ENCODE measurements at places on chromosomes 3 and 15. TPM values are rescaled to one million over a fixed set of nuclear protein-coding genes. Genes with fewer than 3 reads are reported as not detected.

DNA sequence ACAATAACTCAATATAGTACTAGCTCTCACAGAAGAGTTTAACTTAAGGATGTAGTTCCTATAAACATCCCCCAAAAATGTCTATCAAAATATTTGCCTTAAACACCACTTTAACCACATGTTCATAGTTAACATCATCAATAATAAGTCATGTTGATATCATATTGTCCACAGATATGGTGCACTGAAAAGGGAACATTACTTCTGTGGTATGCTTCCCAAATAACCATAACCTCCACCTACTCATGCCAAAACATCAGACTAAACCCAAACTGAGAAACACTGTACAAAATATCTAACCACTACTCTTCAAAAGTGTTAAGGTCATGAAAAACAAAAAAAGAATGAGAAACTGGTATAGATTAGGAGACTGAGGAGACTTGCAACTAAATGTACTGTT is 32.9 kb downstream of the SLC4A7 start:
- H3K4me1 ChIP-seq, result no peaks in the 10 kb centered on the region
- H3K27ac ChIP-seq, result no peak overlapping the region
- H3K4me3 ChIP-seq, result no peak overlapping the region
- no peaks in the 10 kb centered on the region for H3K36me3 ChIP-seq
- no peaks in the 10 kb centered on the region for H3K27me3 ChIP-seq
- DNase-seq, result no peak

GRCh38 chr3:72336114-72336651 is 512.1 kb downstream of the SHQ1 start:
- no peak for DNase-seq
- H3K4me3 ChIP-seq, result no peak overlapping the region
- peaks cover 5% of the 10 kb centered on the region for H3K4me1 ChIP-seq

- no peak for DNase-seq
- no peak overlapping the region for H3K4me3 ChIP-seq
- no peak overlapping the region for H3K27ac ChIP-seq
- no peaks in the 10 kb centered on the region for H3K36me3 ChIP-seq
- no peaks in the 10 kb centered on the region for H3K4me1 ChIP-seq
- no peaks in the 10 kb centered on the region for H3K27me3 ChIP-seq
Measured at GRCh38 chr15:28878209-28878608, 7.6 kb upstream of the APBA2 start.

- H3K27ac ChIP-seq, result no peak overlapping the region
- H3K4me1 ChIP-seq, result no peaks in the 10 kb centered on the region
- no peak overlapping the region for H3K4me3 ChIP-seq
- H3K27me3 ChIP-seq, result no peaks in the 10 kb centered on the region
Measured at GRCh38 chr3:107969994-107970819, 120.6 kb downstream of the CD47 start.

DNA sequence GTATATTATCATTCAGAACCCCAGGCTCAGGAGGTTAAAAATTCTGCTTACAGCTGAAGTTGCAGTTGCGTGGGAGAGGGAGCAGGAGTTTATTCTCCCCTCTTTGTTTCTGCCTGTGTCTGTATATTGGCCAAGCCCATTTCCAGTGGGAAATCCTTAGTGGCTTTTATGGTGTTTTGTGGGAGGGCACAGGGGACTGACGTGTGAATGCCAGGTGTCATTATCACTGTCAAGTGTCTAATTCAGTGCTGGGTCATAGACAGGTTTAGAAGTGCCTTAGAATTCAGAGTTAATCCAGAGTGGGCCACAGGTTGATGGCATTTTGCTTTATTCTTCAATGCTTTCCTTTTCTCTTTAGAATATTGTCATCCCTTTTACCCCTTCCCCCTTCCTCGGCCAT is 33.4 kb downstream of the SLCO3A1 start:
- DNase-seq, result no peak
- H3K27ac ChIP-seq, result no peak overlapping the region
- H3K36me3 ChIP-seq, result no peaks in the 10 kb centered on the region
- no peaks in the 10 kb centered on the region for H3K4me1 ChIP-seq
- H3K4me3 ChIP-seq, result no peak overlapping the region
- H3K27me3 ChIP-seq, result no peaks in the 10 kb centered on the region

GRCh38 chr3:81029861-81030260 is 731.6 kb downstream of the GBE1 start:
- H3K36me3 ChIP-seq, result no peaks in the 10 kb centered on the region
- H3K4me1 ChIP-seq, result no peaks in the 10 kb centered on the region

DNA sequence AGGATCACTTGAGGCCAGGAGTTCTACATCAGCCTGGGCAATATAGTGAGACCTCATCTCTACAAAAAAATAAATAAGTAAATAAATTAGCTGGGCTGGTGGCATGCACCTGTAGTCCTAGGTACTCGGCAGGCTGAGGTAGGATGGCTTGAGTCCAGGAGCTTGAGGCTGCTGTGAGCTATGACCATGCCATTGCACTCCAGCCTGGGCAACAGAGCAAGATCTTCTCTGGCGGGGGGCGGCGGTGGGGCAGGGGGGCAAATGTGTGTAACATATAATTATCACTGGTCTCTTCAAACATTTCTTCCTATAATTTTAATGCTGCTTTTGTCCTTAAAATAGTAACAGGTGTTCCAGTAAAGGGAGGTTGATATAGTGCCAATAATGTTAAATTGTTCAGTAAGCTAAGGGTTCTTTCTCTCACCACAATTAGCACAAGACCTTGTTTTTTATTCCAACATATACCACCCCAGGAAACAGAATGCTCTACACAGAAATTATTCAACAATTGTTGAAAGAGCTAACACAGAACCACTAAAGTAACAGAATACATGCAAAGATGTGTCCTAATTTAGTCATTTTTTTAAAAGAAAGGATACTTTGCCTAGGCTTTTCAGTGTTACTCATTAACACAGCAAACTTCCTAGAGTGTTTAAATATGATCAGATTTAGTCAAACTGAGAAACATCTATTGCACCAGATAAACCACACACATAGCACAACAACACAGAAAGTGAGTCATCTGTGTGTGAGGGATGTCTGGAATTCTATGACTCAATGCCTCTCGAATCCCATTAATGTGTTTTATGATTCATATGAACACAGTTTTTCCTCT is 29.1 kb downstream of the ANKRD28 start:
- no peak overlapping the region for H3K27ac ChIP-seq
- no peaks in the 10 kb centered on the region for H3K4me1 ChIP-seq
- no peak for DNase-seq
- H3K36me3 ChIP-seq, result no peaks in the 10 kb centered on the region
- no peaks in the 10 kb centered on the region for H3K27me3 ChIP-seq

GRCh38 chr3:44000586-44000985 is 241.1 kb upstream of the TOPAZ1 start:
- no peak overlapping the region for H3K27ac ChIP-seq
- no peaks in the 10 kb centered on the region for H3K4me1 ChIP-seq
- no peaks in the 10 kb centered on the region for H3K36me3 ChIP-seq
- peaks cover 2% of the 10 kb centered on the region for H3K27me3 ChIP-seq
- DNase-seq, result no peak

- H3K27ac ChIP-seq, result no peak overlapping the region
- DNase-seq, result no peak
- no peak overlapping the region for H3K4me3 ChIP-seq
- 0 out of 2 replicates have a peak, but pooled peaks cover 1% of the 10 kb centered on the region for H3K27me3 ChIP-seq
- H3K4me1 ChIP-seq, result no peaks in the 10 kb centered on the region
Measured at GRCh38 chr15:29969562-29970401, 113.0 kb upstream of the GOLGA8J start.

- no peaks in the 10 kb centered on the region for H3K27me3 ChIP-seq
- no peak for DNase-seq
- H3K36me3 ChIP-seq, result no peaks in the 10 kb centered on the region
- H3K4me3 ChIP-seq, result no peak overlapping the region
- H3K4me1 ChIP-seq, result no peaks in the 10 kb centered on the region
- no peak overlapping the region for H3K27ac ChIP-seq
Measured at GRCh38 chr3:188975600-188976314, 196.0 kb upstream of the TPRG1 start.

DNA sequence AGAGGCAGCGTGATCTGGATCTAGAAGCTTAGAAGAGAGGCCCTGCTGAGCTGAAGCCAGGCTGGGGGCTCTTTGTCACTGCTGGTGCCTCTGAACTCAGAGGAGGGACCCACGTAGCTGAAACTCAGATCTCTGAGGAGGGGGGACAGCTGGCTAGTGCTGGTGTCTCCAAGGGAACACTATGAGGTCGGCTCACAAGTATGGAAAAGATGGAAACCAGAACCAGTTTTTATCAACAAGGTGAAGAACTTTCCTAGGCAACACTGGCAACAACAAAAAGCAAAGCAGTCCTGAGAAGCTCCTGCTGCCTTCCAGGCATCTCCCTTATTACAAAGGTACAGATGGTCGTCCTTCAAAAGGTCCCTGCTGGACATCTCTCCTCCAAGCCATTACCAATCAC is 27.0 kb upstream of the FSTL1 start:
- no peak overlapping the region for H3K27ac ChIP-seq
- H3K27me3 ChIP-seq, result no peaks in the 10 kb centered on the region
- H3K36me3 ChIP-seq, result no peaks in the 10 kb centered on the region
- no peak overlapping the region for H3K4me3 ChIP-seq
- H3K4me1 ChIP-seq, result peaks cover 16% of the 10 kb centered on the region

- H3K27me3 ChIP-seq, result no peaks in the 10 kb centered on the region
- H3K4me1 ChIP-seq, result peaks cover 13% of the 10 kb centered on the region
- H3K4me3 ChIP-seq, result no peak overlapping the region
Measured at GRCh38 chr3:76352511-76353284, 567.3 kb upstream of the ZNF717 start.

The ARID3B gene
- 37.0 TPM for total RNA-seq

The CXCR6 gene
- total RNA-seq, result not detected

The TEX264 gene
- 32.4 TPM for total RNA-seq

The KBTBD13 gene
- not detected for total RNA-seq

The ROPN1 gene
- not detected for total RNA-seq

The MELTF gene
- total RNA-seq, result 29.3 TPM
